ENCODE measurements at places on chromosomes 16 and 17.
A peak's percentile ranks its signal among the peaks of the same experiment; 100 is the strongest.

DNA sequence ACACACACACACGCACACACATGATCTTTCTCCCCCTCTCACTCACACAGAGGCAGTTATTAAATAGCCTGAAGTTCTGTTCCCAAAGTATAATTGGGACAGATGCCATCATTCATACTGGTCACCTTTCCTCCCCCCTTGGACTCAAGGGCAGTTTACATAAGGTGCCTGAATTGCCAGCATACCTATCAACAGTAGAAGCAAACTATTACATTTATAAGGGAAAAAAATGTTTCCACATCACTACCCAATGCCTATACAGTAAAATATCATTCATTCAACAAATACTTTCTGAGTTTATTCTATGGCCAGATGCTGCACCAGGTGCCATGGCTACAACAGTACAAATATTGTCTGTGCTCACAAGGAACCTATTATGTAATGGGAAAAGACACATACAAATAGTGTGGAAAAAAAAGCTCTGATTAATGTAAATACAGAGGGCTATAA is 6.3 kb downstream of the CNTD1 start:
- no peak for DNase-seq

GRCh38 chr17:20189302-20189701 is 180.1 kb downstream of the SPECC1 start:
- peak; percentile 86 for DNase-seq

DNA sequence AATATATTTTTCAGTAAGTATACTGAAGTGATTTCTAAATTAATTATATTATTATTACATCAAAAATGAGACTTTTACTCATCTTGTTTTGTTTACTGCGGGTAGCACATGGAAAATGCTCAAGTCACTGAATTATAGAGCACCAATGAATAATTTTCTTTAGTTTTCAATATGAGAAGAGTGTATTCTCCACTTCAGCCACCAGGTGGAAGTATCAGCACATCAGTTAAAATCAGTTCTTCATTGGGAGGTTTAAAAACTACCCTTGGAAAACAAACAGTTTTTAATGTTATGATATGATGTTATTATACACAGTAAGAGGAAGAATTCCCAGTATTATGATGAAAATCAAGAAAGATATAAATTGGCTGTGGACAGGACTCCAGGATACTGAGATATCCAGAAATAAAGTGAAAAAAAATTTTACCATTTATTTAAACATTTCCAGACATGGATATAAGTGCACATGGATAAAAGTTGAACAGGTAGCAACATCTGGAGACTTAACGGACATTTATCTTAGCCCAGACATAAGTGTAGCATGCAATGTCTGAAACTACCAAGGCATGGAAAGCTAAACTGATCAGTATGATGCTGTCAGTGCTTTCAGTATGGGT is 467.3 kb downstream of the KCNJ2 start:
- DNase-seq = peak; percentile 45

DNA sequence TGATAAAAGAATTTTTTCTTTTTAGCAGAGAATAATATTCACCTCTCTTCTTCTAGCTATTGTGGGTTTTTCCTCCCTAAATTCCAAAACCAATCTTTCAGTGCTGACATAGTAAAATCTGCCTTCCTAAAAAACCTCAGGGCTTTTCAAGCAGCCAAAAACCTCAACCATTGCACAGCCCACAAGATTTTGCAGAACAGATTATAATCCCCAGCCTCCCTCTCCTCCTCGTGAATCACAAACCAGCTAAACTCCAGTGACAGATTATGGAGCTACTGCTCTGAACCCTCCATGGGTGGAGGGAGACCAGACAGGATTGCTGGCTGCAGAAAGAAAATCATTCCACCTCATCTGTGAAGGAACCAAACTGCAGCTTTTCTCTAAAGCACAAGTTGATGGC is 341.6 kb downstream of the SOX9 start:
- DNase-seq = peak; percentile 8

DNA sequence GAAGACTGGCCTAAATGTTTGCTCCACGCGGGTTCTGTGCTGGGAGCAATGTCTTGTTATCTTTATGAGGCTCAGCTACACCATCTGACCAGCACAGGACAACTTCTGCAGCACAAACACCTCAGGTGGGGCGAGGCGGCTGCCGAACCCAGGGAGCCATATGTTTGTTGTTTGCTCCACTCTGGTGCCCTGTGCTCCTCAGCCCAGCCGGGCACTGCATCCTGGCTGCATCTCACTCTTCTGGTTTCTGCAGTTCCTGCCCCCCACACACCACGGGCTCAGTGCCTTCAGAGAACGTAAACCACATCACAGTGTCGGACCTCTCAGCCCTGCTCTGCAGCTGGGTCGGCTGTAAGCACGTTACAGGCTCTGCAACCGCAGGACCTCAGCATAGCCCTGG is 32.4 kb downstream of the MXRA7 start:
- DNase-seq = no peak

DNA sequence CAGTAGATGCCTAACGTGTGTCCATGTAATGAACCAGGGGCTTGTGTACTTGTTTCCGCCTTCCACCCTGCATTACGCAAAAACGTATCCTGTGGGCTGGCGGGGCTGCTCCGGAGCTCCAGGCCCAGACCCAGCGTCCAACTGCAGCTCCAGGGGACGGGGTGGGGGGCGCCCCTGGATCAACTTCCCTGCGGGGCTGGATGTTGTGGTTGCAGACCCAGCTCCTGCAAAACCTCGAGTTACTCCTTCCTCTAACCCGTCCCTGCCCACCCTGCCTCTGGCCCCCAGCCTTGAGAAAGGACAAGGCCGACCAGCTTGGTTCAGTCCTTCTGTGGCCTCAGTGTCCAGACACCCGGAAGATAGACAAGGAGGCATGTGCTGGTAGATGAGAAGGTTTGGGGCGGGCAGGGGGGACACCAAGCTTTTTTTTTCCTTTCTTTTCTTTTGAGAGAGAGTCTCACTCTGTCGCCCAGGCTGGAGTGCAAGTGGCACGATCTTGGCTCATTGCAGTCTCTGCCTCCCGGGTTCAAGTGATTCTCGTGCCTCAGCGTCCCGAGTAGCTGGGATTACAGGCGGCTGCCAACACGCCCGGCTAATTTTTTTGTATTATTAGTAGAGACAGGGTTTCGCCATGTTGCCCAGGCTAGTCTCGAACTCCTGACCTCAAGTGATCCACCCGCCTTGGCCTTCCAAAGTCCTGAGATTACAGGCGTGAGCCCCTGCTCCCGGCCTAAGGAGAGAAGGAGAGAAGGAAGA is 731 bp upstream of the EXOC7 start:
- no peak for DNase-seq

DNA sequence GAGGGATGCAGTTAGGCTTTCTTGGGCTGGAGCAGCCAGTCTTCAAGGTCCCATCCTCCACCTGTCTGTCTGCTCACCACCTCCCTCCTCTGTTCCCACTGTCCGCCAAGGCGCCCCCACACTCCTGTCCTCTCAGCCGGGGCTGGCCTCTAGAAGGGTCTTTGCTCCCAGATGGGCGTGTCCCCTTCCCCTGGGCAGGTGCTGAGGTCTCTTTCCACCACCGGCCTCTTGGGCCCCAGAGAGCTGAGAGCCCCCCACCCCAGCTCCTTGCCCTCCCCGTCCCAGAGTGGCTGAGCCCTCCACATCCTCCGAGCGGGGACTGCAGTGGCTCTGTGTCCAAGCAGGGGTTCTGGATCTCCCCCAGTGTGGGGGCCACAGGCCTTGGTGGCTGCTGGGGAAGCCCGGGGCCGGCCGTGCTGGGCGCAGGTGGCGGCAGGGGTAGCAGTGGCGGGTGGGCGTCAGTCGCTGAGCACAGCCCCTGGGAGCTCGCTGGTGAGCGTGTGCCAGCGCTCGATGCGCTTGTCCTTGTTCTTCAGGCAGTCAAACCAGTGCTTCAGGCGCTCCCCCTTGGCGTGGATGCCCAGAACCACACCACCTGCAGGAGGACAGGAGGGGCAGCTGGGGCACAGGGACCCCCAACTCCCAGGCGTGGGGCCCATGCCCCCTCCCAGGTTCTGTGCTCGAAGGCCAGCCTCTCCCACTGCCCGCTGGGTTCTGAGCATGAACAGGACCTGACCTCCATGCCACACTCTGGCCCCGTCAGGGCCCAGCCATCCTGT is 9.8 kb downstream of the SCGB1C2 start:
- no peak for DNase-seq

- DNase-seq = no peak
Measured at GRCh38 chr17:2721603-2722002, 10.0 kb upstream of the CLUH start.

DNA sequence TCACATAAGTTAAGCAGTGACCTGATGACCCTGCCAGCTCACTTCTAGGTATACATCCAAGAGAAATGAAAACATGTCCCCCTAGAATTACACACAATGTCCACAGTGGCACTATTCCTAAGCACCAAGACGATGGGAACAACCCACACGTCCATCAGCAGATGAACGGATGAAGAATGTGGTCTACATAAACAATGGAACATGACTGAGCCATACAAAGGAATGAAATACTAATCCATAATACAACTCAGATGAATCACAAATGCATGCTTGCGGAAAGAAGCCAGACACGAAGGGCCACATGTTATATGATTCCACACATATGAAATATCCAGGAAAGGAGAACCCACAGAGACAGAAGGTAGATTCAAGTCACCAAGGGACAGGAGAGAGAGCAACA is 17.4 kb downstream of the USP22 start:
- DNase-seq = peak; percentile 48

DNA sequence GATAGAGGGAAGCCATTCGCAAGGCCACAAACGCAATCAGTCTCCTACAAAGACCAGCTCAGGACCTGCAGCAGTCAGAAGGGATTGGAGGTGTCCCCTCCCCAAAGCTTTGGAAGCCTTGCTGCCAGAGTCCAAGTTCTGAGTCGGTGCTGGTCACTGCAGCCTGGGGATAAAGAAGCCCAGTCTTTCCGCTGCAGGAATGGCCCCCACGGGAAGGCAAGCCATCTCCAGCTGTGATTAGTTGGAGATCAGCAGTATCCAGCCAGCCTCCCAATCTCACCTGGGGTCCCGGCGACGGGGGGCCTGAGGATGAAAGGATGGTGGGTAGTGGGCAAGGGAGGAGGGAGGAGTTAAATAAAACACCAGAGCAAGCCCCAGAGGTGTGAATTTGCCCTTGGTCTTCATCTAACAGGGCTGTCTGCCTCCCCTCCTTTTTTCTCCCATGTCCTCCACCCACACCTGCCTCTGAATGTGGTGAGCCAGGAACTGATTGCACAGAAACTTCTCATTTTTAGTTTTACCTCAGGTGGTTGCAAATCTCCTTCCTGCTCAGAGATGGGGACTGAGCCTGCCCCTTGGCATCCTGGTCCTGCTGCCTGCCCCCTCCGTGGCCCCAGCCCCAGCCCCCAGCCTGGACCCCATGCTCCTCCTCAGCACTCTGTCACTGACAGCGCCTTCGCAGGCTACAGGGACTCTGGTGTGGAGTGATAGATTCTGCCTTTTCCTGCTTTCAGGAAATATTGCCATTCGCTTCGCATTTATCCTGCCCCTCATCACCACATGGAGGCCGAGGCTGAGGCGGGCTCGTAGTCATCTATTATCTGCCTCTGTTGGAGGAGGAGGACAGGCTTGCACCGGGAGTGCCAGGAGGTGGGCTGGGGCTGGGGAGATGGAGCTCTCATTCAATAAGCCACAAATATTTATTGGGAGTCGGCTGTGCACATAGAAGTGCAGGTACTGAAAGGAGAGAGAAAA is 262.9 kb upstream of the SDK2 start:
- DNase-seq = no peak

DNA sequence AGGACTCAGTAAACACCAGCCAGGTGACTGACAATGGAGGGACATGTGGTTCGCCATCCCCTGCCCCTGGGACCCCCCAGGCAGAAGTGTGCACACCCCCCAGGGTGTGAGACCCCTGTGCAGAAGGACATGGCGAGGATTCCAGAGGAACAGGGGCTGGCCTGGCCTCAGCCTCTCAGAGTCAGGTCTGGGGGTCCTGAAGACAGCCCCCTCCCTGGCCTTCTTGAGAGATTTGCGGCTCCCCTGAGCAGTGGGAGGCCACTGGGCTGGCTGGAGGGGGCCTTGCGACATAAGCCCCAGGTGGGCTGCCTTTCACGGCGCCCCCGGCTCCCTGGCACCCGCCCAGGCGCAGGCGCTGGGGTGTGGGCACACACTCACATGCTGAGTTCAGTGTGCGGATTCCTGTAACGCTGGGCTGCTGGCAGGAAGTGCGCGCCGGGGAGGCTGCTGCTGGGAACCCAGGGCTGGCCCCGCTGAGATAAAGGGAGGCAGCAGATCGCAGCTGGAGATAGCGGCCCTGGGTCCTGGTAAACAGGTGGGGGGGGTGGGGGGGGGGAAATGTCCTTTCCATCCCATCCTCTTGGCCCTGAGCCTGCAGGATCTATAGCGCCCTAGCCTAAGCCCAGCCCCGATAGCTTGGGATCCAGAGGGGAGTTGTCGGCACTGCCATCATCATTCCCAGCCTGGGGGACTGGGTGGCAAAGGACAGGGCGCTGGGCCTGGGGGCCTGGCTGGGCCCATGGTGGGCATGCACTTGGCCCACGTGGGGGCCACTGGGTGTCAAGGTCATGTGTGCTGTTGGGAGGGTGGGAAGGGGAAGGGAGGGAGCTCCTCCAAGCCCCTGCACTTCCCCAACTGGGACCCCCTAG is 27.1 kb downstream of the TMEM235 start:
- no peak for DNase-seq

DNA sequence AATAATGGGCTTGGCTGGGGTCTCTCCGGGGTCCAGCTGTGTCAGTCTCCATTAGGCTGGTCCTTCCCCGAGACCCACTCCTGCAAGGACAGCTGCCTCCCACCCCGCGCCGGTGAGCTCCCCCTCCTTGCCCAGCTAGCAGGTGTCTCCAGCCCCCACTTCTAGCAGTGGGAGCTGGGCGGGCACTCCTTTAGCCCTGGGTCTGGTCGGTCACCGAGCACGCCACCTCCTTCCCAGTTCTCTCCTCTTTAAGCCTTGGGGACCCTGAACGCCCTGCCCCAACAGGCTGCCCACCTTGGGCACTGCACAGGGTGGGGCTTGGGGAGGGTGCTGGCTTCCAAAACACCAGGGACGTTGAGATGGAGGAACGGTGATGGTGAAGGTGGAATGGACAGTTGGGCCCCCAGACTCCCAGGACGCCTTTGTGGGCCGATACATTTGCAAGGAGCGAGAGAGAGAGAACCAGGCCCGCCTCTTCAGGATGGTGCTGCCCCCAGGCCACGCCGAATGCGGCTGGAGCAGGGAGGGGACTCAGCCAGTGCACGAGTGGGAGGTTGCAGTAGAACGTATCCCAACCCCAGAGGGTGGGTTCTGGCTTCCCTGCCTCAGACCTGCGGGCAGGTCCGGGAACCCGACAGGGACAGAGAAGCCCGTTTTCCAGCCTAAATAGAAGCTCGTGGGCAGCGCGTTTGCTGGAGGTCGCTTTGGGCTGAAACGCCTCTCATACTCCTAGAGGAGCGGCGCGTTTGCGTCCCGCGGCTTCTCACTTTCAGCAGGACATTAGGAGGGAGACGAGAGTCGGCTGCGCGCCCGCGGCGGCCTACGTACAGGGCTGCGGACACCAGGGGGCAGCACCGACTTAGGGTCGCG is 10.7 kb downstream of the TBX2 start:
- no peak for DNase-seq

GRCh38 chr17:33099252-33099651 is 107.6 kb downstream of the SPACA3 start:
- no peak for DNase-seq

GRCh38 chr17:59547131-59547915 is 18.1 kb upstream of the DHX40 start:
- no peak for DNase-seq

- DNase-seq = peak; percentile 33
Measured at GRCh38 chr16:67372664-67373063, 20.6 kb downstream of the TPPP3 start.

GRCh38 chr17:37174205-37174604 is 201.6 kb upstream of the C17orf78 start:
- no peak for DNase-seq

GRCh38 chr17:16150251-16150856 is 65.0 kb downstream of the NCOR1 start:
- peak; percentile 37 for DNase-seq
